ENCODE measurements at places on chromosomes 2 and 18. TPM values are rescaled to one million over a fixed set of nuclear protein-coding genes. Genes with fewer than 3 reads are reported as not detected.
A peak's percentile ranks its signal among the peaks of the same experiment; 100 is the strongest.

DNA sequence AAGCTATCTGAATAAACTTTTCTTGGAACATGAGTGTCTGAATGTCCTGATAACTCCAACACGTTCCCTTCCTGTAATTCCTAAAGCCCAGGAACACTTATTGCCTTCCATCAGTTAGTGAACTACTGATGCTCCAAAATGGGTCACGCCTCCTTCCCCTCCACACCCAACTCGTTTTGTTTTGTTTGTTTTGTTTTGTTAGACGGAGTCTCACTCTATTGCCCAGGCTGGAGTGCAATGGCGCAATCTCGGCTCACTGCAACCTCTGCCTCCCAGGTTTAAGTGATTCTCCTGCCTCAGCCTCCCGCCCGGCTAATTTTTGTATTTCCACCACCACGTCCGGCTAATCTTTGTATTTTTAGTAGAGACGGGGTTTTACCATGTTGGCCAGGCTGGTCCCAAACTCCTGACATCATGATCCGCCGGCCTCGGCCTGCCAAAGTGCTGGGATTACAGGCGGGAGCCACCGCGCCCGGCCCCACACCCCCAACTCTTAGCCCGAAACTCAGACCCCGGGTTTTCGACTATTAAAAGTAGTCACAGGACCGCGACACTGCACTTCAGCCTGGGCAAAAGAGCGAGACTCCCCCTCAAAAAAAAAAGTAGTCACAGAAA lies 774 bp downstream of the IER3IP1 start:
- peak; percentile 2 for DNase-seq

GRCh38 chr2:36405183-36405582 lies 49.6 kb downstream of the CRIM1 start:
- DNase-seq = no peak

GRCh38 chr2:39160982-39161381 lies 40.1 kb upstream of the SOS1 start:
- DNase-seq = no peak

ACADL gene
- not detected for total RNA-seq

DNA sequence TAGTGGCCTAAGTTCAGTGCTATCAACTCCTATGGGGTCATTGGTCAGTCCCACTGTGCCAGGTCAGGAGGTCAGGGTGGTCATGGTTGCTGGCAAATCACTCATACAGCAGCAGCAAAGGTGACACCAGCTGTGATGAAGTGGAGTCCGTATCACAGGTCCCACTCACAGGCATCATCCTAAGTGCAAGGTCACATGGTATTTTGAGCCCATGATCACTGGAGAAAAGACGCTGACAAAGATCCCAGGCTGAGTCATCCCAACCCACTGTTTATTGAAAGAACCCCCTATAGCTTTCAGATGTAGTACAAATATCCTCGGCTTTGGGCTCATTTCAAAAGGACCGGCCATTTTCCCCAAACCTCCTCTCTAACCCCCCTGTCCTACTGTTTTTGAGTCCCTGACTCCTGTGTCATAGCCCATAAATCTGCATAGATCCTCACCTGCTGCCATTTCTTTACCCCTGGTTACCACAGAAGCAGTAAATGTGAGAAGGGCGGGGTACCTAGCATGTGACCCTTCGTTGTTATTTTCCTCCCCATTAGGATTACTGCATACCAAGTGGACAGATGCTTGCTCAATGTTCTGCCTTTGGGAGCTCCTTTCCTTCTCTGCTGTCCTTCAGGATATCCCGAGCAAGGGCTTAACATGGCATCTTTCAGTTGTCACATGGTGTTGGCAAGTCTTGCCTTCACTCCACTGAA lies 107.7 kb downstream of the COL6A3 start:
- DNase-seq = peak; percentile 85

SKOR2 gene
- total RNA-seq = not detected

DNA sequence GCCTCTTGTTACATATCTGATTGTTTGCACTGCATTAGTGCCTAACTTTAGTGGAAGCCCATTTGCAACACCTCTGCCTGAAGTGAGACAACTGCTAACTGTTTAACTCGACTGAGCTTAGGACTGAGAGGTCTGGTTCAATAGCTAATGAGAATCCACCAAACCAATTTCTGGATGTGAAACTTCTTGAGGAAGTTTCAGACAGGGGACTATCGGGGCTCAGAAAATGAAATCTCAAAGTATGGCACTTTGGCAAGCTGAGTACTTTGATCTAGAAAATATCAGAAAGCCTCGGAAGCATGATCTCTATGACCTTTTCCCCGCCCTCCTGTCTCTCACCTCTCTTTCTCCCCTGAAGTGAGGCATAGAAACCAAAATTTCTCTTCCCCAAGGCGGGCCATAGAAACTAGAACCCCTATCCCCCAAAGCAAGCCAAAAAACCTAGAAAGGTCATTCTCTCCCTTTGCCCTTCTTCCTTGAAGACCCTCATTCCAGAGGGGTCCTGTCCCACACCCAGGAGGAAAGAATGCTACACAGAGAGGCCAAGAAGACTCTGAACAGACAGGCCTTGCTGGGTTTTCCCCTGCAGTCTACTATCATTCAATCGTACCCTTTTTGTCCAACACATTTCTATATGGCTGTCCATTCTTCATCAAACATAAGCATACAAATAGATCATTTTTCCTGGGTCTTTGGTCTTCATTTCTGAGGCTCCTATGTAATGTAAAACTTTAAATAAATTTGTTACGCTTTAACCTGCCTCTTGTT lies 69.6 kb upstream of the CREB1 start:
- DNase-seq = no peak

DNA sequence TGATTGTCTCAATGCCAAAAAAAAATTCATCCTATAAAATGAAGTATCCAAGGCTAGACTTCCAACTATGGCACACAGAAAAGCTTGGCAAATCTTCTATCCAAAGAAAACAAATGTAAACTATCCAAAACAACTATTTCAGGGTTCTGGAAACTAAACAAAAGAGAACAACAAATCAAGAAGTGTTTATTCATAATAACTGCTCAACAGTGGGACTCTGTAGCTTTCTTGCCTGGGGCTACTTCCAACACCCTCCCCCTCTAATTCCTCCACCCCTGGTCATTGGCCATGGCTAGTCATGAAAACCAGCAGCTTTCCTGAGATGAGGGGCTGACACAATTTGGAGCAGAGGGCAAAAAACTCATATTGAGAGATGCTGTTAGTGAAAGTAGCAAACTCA lies 107.0 kb downstream of the EXOC6B start:
- DNase-seq = no peak

DNA sequence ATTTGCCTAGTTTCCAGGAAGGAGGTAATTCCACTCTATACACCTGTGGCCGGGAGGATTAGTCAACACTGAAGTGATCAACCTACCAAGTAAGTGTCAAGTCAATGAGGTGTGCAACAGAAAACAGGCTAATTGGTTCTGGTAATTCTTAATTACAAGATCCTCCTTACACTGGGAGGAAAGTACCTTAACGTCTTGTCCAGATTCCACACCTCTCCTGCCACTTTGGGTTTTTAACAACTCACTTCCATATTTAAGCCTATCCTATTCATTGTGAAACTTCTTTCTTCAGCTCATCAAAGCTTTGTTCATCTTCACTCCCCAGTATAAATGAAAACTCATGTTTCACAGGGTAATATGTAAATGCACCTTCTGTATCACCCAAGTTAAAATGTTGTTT lies 22.0 kb upstream of the MAP4K4 start:
- DNase-seq = no peak

DNA sequence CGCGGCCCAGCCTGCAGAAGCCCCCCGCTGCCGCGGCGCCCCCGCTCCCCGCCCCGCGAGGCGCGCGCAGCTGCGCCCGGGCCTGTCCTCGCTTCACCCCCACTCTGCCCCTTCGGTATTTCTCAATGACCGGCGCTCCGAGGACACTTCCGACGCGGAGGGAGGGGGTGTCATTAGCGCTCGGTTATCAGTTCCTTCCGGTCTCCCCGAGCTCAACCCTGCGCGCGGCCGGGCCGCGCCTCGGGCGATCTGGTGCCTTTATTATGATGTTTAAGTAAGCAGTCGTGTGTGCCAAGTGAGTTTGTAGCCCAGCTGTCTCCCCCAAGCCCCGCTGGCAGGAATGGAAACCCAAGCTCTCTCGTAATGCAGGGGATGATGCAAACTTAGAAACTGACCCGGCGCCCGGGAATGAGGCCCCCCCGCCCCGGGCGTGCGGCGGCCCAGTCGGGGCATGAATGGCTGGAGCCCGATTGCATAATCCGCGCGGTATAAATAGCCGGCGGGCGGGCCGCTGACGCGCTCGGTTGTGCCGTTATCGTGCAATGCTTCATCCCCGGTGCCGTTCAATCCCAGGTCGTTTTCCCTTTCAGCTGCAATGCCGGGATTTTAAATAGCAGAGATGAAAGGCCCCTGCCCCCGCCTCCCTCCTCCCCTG lies 3.9 kb upstream of the SPRED2 start:
- DNase-seq = peak; percentile 80

CXCR1 gene
- total RNA-seq = not detected

GRCh38 chr2:233248999-233249398 lies 2.5 kb upstream of the ATG16L1 start:
- no peak for DNase-seq

DNA sequence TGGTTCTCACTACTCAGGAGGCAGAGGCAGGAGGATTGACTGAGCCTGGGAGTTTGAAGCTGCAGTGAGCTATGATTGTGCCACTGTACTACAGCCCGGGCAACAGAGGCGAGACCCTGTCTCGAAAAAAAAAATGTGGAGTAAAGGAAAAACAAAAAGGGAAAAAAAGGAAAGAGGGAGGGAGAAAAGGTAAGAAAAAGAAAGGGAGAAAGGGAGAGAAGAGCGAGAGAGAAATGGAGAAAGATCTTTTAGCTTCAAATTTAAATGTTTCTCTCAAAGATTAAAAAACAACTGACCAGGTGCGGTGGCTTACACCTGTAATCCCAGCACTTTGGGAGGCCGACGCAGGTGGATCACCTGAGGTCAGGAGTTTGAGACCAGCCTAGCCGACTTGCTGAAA lies 7.9 kb upstream of the RNF138 start:
- DNase-seq = no peak

DNA sequence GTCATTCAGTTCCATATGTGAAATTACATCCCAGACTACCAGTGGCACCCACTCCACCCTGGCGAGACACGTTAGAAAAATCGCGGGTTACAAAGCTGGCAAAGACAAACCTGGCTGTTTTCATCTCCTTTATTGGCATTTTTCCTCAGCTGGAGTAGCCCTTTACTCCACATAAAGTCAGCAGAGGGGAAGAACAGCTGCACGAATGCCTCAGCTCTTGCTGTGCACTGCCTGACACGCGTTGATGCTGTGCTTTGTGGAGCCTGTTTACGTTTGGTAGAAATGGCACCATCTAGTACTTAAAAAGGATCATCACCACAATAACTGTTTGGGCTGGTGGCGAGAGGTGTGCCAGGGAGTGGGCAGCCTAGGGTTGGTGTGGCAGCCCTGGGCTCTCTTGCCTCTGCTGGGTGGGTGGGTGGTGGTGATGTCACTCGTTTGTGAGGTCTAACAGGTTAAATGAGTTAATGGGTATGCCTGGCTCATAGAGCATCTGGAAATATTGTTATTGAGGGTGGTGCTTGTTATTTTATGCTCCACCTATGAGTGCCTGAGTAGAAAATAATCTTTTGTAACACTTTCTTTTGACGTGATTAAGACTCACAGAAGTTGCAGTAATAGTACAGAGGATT lies 16.4 kb downstream of the FARP2 start:
- DNase-seq = no peak

- no peak for DNase-seq
These were observed 316.0 kb downstream of the KIAA1328 start for GRCh38 chr18:37144921-37145320.

GRCh38 chr2:171923206-171923605 lies 945 bp downstream of the HAT1 start:
- DNase-seq = peak; percentile 37

- DNase-seq = no peak
These were observed 651.4 kb downstream of the STK39 start for GRCh38 chr2:167595839-167596471.
